ENCODE measurements at places on chromosomes 1 and 21. TPM values are rescaled to one million over a fixed set of nuclear protein-coding genes. Genes with fewer than 3 reads are reported as not detected.

ZMYM1 gene
- total RNA-seq: 5.7 TPM

PLA2G2F gene
- total RNA-seq: not detected

SLC44A5 gene
- total RNA-seq: not detected

ZNF593OS gene
- total RNA-seq: not detected

KCNJ15 gene
- total RNA-seq: 2.3 TPM

CIART gene
- 6.0 TPM for total RNA-seq

FCAMR gene
- not detected for total RNA-seq

SPRR1A gene
- total RNA-seq: not detected

KCTD3 gene
- 6.9 TPM for total RNA-seq

GRCh38 chr1:191953526-191953925 lies 204.7 kb upstream of the RGS18 start:
- DNase-seq: no peak

DNA sequence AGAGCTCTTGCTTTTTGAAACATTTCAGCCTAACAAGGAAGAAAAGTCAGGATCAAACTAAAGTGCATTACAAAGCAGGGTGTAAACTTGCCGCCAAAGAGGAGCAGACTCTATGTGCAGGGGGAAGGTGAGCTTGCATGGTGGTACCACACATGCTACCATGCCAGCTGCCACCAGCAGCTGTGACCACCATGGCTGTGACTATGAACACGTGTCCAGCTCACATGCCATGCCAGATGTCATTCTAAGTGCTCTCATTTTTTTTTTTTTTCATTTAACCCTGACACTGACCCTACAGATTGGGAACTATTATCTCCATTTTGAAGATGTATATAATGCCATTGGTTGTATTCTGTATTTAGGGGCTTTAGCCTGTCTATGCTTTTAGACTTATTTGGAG lies 79.0 kb downstream of the PCP4 start:
- DNase-seq: no peak

- peak; percentile 61 for DNase-seq
These were observed 21.3 kb downstream of the SYDE2 start for GRCh38 chr1:85179522-85179921.

- peak; percentile 84 for DNase-seq
These were observed 10.7 kb downstream of the MACF1 start for GRCh38 chr1:39214998-39215873.

DNA sequence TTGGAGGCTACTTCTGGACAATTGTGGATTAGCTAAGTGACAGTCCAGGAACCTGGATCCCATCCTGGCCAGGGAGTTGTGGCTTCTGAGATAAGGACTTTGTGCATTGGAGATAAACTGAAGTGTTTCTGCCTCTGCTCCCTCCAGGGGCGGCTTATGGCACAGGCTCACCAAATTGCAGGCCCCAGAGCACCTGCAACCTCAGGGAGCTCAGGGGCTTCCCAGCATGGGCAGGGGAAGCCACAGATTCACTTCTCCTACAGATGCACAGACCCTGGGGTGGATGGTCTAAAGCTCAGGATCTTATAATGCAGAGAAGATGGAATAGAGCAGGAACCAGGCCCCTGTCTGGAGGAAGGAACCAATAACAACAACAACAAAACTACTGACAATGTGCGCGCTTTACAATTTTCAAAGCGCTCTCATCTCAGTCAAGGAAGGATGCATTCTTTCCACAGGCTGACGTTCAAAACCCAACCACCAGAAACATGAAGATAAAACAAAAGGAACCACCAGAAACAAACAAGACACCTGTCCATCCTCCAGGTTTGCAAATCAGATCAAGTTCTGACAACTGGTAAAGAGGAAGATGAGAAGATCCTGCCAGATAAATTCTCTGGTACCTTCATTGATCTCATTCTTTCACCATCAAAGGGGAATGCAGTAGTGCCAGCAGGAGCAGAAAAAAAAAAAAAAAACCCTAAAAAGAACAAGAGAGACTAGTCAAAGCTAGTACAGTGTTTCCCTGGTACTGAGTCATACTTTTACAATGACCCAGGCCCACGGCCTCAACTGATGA lies 121.0 kb upstream of the IRF2BP2 start:
- peak; percentile 86 for DNase-seq

GRCh38 chr1:202959276-202959620 lies 1.1 kb upstream of the ADIPOR1 start:
- DNase-seq: no peak

DNA sequence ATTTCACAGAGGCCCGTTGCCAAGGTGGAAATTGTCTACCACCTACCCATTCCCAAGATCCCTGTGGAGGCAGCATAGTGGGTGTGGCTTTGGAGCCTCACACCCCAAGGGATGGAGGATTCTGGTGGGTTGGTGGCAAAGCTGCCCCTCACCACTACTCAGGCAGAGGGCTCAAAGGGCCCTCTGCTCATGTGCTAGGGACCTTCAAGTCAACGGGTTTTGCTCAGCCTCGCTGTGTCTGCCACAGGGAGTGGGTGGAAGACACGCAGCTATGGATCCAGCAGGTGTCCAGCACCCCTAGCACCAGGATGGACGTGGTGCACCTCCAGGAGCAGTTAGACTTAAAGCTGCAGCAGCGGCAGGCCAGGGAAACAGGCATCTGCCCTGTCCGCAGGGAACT lies 2.3 kb downstream of the DNALI1 start:
- DNase-seq: no peak

- DNase-seq: no peak
These were observed 69.0 kb downstream of the HFM1 start for GRCh38 chr1:91335603-91336002.

DNA sequence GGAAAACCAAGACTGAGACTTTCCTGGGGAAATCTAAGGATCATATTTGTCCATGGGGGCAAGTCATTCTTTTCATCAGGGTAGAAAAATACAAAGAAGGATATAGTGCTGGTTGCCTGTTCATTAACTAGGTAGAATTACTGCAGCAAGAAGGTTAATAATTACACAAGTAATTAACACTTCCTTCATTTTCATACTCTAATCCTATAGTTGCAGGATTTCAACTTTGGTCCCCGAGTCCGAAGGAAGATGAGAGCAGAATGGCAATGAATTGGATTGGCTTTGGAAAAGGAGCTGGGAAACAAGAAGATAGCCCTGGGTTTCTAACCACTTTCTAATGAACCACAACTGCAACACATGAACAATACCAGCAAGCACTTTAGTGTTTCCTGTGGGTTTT lies 199.2 kb upstream of the ESRRG start:
- DNase-seq: no peak

GRCh38 chr1:59457786-59458185 lies 160.9 kb downstream of the FGGY start:
- no peak for DNase-seq

DNA sequence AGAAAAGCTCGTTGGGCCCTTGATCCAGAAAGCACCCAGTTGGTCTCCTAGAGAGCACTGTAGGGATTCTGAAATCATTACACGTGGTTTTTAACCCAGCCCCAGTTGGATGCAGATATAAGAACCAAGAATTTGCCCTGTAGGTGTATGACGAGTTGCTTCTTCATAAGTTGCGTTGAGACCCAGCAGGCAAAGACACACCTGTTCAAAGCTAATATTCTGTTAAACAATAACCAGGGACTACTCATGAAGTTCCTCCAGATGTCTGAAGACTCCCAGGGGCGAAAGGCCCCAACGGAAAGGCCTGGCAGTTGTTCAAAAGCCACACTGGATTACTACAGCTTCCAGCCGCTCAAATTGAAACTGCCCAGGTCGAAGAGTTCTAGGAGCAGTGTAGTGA lies 88.6 kb upstream of the HNRNPU start:
- no peak for DNase-seq

GRCh38 chr1:47399846-47400155 lies 16.3 kb upstream of the FOXE3 start:
- DNase-seq: no peak

DNA sequence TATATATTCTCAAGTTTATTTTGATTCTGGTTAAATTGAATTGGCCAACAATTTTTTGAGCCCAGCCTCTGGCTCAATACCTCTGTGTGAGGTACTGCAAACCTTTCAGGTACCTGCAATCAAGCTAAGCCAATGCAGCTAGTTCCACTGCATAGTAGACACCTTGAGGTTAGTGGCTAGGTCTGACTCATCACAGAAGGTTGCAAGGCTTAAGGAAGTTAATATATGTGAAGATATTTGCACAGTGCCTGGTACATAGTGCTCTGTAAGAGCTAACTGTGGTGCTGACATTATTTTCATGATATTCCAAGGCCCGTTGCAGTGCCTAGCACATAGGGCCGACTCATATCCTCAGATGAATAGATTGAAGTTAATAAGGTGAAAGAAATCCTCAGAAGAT lies 330.5 kb upstream of the KAZN start:
- DNase-seq: no peak

DNA sequence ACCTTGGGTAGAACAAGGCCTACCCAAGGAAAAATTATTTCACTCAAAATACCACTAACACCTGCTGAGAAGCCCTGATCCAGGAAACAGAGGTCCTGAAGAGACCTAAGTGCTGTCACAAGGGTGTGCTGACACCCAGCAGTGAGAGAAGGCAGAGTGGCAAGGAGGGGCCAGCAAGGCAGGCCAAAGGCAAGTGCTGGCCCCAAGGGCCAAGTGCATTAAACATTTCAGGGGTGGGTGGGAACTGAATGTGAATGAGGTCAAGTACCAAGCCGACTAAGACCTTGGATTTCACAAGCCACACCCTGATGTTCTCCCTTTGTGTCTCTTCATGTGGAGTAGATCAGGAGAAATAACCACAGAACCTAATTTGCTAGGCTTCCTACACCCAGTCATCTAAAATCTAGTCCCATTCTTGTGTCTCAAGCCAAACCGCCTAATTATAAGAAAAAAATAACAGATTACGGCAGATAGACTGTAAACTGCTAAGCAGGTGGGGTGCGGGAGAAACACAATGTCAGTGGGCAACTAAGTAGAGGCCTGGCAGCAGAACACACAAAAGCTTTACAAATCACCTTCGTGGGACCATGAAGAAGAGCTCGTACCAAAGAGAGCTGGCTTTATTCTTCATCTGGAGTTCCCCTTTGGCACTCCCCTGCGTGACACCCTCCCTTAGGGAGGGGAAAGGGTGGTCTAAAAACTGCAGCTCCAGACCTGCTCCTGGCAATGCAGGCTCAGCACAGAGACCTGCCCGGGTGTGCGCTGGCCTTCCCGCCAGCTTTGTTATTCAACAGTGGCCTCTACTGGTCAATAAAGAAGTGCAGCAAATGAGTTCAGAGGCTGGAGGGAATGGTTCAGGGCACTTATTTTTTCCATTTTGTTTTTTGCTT lies 8.7 kb downstream of the UBE2G2 start:
- peak; percentile 87 for DNase-seq

GRCh38 chr1:96634883-96635282 lies 86.7 kb upstream of the PTBP2 start:
- DNase-seq: peak; percentile 19

DNA sequence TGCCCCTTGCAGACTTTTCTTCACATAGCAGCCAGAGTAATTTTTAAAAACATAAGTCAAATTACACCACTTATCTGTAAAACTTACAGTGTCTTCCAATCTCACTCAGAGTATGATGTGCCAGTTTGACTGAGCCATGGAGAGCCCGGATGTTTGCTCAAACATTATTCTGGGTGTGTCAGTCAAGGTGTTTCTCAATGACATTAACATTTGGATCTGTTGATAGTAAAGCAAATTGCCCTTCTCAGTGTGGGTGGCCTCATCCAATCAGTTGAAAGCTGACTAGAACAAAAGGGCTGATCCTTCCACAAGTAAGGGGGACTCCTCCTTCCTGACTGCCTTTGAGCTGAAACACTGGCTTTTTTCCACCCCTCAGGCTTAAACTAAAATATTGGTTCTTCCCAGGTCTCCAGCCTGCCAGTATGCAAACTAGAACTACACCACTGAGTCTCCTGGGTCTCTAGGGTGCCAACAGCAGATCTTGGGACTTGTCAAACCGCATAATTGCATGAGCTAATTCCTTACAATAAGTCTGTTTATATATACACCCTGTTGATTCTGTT lies 157.9 kb upstream of the CTTNBP2NL start:
- DNase-seq: no peak

DNA sequence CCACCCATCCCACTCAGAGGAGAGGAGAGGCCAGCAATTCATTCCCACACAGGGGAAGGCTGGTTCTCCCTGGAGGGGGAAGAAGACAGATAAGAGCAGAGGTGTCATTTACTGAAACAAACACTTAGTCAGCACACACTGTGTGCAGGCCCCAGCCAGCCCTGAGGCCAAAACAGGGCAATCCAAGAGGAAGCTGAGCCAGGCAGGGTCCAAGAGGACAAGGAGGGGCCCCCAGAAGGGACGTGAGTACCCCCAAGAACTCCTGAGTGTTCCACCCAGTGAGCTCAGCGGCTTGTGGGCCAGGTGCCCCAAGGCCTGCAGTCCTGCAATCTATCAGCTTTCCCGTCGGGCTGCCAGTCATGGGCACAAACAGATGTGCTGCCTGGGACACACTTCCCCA lies 15.8 kb downstream of the ADGRB2 start:
- DNase-seq: no peak

DNA sequence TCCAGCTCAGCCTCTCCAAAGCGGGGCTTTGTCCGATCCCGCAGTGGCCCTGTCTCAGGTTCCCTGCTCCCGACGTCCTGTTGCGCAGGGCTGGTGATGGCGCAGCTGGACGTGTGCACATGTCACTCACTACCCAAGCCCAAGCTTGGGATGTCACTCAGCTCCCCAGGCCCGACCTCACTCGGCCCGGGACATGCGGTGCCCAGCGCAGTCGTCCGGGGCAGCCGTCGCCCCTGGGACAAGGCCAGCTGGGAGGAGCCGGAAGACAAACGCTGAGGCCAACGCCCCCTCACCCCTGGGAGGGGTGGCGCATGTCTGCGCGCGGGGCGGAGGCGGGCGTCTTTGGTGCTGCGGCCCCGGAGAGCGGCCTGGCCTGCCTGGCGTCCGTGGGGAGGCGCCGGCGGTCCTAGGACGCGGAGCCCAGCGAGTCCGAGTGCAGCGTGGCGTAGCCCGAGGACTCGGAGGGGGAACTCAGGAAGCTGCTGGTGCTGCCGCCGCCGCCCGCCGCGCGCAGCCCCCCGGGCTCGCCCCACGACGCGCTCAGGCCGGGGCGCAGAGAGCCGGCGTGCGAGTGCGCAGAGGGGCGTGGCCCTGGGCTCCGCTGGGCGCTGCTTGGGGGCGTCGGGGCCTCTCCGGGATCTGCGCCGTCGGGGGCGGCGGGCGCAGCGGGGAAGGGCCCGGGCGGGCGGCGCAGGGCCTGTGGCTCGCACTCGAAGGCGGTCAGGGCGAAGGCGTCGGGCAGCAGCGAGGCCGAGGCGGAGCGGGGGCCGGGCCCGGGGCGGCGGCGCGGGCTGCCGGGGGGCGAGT lies 5.2 kb downstream of the HES3 start:
- DNase-seq: no peak

All from activated CD4-positive, alpha-beta T cell treated with anti-CD3 and anti-CD28 coated beads, Interleukin-2, amount 10 ng/mL, durations not matched to agents 24 days and 14 days (primary cell).